Stimulated activated CD4-positive, alpha-beta T cell treated with anti-CD3 and anti-CD28 coated beads, Interleukin-4, amount 100 ng/mL, for 24 hours (primary cell): ENCODE measurements at places on chromosomes 5 and 9.

DNA sequence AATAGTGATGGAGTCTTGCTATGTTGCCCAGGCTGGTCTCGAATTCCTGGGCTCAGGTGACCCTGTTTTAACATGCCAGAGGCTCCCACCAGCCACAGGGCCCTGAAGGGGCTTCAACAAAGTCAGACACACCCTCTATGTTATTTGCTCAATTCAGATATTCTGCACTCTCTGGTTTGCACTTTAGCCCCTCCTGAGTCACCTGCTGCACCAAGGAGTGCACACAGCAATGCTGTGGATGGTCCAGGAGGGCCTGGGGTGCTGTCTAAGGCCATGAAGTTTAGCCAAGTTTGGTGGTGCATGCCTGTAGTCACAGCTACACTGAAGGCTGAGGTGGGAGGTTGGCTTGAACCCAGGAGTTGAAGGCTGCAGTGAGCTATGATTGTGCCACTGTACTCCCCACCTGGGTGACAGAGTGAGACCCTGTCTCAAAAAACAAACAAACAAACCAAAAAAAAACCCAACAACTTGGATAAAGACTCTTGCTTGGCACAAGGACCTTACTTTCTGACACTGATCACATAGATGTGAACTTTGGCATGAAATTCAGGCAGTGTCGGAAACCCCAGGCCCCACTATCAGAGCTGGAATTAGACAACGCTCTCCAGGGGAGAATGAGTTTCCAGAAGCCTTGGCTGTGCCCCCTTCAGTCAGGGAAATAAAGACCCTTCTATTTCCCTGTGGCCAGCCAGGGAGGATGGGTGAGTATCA, 39.7 kb upstream of the CDKN2AIPNL start:
- DNase-seq = no peak

DNA sequence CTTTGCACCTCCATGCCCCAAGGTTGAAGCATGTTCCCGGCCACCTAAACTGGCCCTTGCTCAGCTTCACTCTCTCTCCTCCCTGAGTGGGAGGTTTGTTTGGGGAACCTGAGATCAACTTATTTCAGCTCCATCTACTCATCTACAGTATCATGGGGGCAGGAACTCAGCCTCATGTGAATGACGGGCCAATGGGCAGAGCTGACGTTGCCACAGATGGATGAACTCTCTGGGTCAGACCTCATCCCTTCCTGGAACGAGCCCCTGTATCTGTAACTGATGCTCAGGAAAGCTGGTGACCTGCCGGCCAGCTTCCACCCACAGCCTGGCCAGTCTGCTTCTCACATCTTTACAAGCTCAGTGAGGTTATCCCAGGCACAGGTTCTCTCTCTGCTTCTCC, 369.6 kb downstream of the IRX2 start:
- no peak for DNase-seq

DNA sequence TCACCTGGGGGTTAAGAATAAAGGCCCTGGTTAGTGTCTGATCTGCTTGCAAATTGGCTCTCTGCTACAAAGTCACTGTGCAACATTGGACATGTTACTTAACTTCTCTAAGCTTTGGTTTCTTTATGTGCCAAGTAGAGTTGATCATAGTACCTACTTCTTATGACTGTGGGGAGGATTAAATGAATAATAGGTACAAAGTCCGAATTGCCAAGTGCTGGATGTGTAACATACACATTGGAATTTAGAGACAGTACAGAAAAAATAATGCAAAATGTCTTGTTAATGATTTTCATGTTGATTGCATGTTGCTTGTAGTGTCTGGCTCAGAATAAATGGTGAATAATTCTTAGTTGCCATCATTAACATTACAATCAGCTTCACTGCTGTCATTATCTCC, 2.2 kb downstream of the DOCK8 start:
- no peak for DNase-seq

DNA sequence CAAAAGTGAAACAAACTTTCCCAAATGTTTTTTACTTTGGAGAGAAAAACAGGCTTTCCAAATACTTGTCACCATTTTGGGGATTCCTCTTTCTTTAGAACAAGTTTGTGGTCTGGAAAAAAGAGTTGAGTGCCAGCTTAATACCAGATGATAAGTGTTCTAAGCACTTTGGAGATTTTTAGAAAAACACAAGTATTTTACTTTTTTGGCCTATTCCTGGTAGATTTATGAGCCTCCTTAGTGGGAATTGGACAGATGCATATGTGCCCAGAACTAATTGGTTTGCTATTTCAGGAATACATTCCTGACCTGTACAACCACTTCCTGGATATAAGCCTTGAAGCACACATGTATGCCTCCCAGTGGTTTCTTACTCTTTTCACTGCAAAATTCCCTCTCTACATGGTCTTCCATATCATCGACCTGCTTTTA, 40.5 kb downstream of the GPR21 start:
- DNase-seq = no peak

DNA sequence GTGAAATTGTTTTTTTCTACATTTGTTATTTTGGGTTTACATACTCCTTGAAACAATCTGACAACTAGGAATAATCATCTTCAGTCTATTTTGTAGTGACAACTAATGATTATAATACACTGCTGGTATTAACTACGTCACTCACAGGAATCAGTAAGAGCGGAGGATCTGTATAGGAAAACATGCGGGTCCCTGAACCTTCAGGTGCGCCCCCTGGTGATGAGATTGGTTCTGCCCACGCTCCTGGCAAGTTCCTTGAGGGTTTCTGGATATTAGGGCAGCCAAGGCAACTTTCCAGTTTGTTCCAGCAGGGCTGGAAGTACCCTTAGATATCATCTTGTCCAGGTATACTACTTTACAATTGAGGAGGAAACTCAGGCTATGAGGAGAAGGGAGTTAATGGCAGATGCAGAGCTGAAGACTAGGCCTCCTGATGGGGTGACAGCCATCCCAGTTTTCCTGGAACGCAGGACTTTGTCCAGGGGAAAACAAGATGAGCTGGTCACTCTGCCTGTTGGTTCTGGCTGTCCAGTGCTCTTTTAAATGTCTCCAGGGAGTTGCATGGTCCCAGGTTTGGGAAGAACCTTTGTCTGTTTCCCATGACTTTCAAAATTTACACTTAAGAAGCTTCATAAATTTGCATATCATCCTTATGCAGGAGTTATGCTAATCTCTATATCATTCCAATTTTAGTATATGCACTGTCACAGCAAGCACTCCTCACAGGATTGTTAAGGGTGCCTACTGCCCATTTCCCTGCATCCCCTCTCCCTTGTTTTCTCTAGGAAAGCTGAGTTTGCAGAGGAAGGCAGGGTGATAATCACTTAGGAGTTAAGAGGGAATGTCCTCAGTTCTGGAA, 14.9 kb upstream of the WNT8A start:
- DNase-seq = peak; percentile 78

DNA sequence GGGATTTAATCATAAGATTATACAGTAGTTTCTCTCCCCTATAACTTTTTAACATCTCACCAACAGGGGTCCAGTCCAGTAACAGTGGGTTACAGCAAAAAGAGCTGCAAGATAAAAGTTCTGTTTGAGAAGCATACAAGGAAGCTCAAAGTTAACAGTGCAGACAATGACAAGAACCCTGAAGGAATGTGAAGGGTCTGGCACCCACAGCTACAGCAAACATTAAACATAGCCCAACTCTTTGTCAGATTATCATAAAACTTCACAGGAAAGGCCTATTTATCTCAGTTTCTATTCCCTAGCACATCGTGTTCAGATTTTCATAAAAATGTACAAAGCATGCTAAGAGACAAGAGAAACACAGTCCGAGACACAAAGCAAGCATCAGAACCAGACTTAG, 309.4 kb downstream of the DIRAS2 start:
- no peak for DNase-seq

DNA sequence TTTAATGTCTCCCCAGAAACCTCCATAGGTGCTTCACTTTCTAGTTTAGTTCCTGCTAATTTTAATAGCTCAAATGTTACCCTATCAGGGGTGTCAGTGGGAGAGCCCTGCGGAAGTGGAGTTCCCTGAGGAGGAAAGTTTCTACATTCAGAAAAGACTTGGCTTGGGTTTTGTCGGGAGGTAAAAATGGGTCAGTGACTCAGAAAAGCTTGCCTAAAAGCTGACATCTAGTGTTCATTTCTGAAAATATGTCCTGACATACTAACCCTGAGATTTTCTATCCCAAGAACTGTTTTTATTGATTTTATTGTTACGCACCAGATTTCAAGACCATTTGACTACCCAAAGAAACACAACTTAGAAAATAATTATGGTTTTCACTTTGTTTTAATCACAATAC, 40.9 kb upstream of the GLDC start:
- no peak for DNase-seq

DNA sequence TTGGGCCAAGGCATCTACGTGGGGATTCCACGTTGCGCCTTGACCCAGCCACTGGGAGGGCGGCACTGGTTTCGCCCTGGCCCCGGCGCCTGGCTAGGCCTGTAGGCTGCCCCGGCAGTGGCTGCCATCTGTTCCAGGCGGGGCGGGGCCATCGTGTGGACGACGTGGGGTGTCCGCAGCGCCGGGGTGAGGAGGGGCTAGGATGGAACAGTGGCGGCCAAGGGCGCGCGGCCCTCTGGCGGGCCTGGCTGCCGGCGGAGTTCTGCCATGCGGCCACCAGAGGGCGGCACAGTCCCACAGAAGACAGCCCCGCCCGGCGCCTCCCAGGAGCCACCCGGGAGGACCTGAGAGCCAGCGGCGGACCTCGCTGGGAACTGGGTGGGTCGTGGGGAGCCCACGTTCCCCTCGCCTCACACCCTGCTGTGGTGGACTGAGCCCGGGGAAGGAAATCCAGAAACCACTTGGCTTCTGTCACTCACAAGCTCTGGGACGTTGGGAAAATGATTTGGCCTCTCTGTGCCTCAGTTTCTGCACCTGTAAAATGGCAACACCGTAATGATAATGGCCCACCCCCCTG, 22.6 kb upstream of the RAPGEF1 start:
- peak; percentile 79 for DNase-seq
